ENCODE measurements at places on chromosomes 12 and 14.
A peak's percentile ranks its signal among the peaks of the same experiment; 100 is the strongest.

DNA sequence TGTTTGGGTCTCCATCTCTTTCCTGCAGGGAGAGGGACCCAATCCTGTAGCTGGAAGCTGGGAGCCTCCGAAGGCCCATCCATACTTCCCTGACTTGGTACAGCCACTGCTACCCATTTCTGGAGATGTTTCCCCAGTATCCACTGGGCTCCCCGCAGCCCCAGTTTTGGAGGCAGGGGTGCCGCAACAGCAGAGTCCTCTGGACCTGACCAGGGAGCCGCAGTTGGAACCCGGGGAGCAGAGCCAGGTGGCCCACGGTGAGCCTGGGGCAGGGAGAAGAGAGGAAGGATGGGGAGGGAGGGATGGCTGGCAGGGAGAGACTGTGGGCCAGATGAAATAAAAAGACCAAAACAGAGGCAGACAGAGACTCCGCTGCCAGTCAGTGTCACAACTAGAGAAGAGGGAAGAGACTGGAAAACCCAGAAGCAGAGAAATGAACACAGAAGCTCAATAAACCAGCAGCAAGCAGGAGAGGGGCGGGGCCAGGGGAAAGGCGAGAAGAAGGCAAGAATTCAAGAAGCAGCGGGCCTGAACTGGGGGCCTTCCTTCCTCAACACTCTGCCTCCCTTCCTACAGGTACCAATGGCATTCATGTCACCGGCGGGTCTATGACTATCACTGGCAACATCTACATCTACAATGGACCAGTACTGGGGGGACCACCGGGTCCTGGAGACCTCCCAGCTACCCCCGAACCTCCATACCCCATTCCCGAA is 6.3 kb downstream of the LTBR start:
- no peak for DNase-seq

DNA sequence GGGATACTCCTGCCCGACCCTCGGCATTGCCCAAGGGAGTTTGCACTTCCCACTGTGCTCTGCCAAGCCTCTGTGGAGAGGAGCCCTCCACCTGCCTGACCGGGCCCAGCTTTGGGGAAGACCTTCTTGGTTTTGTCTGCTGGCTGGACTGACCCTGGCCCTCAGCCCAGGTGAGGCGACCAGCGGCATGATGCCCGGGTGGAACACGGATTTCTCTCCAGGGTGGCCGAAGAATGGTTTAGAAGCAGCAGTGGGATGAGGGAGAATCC is 15.6 kb downstream of the ZBTB42 start:
- no peak for DNase-seq

- no peak for DNase-seq
These were observed 881 bp upstream of the SOS2 start for GRCh38 chr14:50232276-50232642.

DNA sequence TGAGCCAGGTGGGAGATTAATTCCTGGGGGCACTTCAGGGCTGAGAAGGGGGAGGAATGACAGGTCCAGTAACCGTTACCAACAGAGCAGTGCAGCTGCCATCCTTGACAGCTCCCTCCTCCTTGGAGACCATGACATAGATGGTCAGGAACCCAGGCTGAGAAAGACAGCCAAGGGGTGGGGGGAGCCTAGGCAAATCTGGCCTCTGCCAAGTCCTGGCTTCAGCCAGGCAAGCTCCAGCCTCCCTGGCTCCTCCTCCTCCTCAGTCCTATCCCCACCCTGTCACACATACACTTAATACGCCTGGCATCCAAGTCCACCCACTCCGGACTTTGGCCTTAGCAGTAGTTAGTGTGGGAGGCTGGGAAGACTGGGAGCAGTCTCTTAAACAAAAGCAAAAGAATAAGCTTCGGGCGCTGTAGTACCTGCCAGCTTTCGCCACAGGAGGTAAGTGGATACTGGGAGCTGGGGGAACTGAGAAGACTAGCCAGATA is at the start of gene RDH5:
Gene RDH5 (plus strand): TSS at position 323 of the 494 bp plus-strand sequence. CDS start 792 bp downstream, outside the sequence.
- DNase-seq, result peak; percentile 65

GRCh38 chr12:59708064-59708463 is 112.2 kb downstream of the SLC16A7 start:
- peak; percentile 69 for DNase-seq

- peak; percentile 12 for DNase-seq
These were observed 34.2 kb downstream of the MOAP1 start for GRCh38 chr14:93150227-93151208.

- no peak for DNase-seq
These were observed 78.5 kb downstream of the MAP1LC3B2 start for GRCh38 chr12:116637589-116638150.

DNA sequence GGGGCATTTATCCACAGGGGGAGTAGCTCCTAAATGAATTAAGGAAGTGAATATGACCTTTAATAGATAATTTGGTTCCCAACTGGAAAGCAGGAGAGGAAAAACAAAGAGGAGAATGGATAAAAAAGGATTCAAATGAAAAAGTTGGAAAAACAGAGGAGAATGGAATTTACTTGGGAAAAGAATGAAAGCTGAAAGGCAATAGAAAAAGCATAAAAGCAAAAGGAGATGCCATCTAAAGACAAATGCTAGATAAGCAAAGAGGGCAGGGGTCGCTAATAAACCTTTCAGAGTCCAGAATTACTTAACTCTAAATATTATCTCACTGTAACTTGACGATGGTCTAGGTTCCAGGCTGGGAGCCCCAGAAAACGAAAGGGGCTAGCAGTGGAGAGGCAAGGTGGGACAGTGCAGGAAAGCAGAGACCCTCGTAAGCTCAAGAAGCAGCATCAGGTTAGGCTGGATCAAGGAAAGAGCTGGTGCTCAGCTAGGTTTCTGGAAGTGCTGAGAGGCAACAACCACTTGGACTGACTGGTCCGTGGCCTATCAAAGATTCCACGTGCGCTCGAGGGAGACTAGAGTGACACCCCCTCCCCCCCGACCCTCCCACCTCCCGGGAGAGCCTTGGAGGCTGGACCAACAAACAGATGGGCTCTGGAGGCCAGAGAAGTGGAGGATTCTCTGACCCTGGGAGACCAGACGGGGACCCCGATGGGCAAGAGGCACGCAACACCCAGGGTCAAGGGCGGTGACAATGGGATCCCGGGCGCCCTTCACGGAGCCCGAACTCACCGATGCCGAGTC is 1.2 kb downstream of the SLC2A13 start:
- DNase-seq, result peak; percentile 3

GRCh38 chr14:58865514-58866281 is 227.9 kb downstream of the DACT1 start:
- peak; percentile 59 for DNase-seq

DNA sequence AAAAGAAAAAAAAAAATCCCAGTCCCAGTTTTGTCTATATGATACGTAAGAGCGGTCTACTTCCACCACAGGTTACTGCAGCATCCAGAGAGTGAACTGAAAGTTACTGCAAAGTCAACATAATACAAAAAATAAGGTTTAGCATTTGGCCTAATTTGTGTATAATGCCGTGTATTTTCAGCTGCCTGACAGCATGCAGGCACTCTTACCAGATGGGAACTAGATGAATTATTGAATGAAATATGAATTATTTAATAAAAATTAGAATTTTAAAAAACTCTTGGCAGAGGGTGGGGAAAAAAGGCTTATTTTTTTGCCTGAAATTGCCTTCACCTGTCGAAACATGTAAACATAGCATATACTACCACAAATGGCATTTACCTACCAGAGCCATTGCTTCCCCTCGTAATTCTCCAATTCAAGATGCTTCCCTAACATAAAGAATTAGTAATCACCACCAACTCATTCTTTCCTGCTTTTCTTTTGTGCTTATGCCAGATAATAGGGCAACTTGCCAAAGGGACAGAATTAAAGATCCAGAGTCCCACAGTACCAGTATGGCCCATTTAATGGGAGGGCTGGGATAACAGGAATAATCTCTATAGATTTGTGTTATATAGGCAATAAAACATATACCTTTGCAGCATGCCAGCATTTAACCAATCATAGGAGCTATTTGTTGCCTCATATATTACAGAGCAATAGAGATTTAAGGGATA is 31.1 kb downstream of the ATF7 start:
- DNase-seq, result no peak

- peak; percentile 77 for DNase-seq
These were observed 234.6 kb downstream of the PCNX1 start for GRCh38 chr14:71141701-71142374.

- DNase-seq, result no peak
These were observed 149.2 kb downstream of the EMP1 start for GRCh38 chr12:13345722-13346121.

GRCh38 chr14:59428581-59429012 is 36.6 kb downstream of the GPR135 start:
- peak; percentile 76 for DNase-seq

DNA sequence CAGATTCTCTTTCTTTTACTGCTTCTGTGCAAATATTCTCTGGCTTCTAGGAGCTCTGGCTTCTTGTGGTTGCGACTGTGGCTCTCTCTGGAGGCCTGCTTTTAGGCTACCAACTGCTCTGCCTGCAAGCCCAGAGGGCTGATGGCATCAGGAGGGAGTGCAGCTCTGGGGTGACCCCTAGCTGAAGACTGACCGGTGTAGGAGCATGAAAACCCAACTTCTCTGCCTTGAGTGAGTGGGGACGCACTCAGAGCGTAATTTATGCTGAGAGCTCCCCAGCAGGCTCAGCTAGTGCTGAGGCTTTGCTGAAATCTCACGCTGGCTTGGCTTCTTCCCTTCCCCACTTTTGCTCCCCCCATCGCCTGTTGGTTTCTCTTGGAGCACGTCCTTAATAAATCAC is 29.9 kb upstream of the RBM19 start:
- no peak for DNase-seq

- no peak for DNase-seq
These were observed 427.2 kb downstream of the TMTC2 start for GRCh38 chr12:83113945-83114344.

DNA sequence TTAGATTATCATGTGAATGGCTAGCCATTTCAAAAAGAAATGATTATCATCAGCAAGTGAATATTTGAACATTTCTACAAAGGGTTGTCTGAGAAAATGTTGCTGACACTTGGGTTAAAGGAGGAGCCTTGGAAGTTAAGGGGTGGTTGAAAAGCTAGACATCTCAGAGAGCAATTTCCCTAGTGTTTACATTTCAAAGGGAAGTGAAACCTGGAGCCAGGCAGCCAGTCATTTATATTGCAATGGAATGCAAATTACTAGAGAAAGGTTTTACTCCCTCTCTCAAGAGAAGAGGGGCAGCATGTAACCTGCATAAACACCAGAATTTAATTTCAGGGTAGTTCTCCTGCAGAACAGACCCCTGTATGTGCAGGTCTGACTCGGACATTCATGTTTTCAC is 279.0 kb downstream of the SLC16A7 start:
- peak; percentile 24 for DNase-seq

GRCh38 chr12:71626098-71626497 is 37.5 kb downstream of the ZFC3H1 start:
- no peak for DNase-seq

- peak; percentile 72 for DNase-seq
These were observed 111.0 kb downstream of the SCARB1 start for GRCh38 chr12:124752437-124753227.

GRCh38 chr12:29961231-29961630 is 177.5 kb upstream of the TMTC1 start:
- DNase-seq, result peak; percentile 60

DNA sequence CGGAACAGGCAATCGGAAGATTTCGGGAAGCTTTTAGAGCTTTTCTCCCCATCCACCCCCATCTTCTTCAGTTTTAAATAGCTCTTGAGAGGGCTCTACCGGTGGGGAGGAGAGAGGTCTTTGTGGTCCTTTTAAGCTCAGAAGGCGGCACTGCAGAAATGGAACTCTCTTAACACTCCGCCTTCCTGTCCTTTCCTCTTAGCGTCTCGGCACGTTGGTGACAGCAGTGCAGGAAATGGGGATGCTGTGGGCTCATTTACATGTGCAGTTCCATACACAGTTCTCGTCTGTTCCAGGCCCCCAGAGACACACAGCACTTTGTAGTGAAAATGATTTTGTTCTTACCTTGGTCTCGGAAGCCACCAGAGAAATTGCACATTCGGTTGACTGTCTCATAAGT is 50.4 kb upstream of the RIN3 start:
- no peak for DNase-seq

DNA sequence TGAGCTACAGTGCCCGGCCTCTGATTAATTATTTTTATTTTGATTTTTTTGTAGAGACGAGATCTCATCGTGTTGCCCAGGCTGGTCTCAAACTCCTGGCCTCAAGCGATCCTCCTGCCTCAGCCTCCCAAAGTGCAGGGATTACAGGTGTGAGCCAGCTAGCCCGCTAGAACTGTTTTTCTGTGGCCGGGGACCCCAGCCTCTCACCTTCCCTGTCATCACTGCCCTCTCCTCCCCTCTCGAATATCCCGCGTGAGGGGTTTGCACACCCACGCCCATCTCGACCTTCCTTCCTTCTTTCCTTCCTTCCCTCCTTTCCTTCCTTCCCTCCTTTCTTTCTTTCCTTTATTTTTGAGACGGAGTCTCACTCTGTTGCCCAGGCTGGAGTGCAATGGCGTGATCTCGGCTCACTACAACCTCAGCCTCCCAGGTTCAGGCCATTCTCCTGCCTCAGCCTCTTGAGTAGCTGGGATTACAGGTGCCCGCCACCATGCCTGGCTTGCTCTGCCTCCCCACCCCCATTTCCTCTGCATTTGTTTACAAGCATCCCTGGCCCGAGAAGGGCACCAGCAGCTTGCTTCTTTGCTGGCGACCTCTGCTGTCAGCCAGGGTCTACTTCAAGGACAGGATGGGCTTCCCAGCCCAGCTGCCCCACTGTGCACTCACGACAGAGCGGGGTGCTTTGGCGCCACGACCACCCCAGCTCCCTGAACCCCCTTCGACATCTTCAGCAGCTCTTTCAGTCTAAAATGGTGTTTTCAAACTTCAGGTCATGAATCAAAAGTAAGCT is 4.3 kb upstream of the TRAF3 start:
- DNase-seq, result peak; percentile 12

GRCh38 chr12:119660076-119660475 is 7.9 kb upstream of the PRKAB1 start:
- DNase-seq, result no peak

GRCh38 chr14:103880348-103881267 is 33.2 kb upstream of the PPP1R13B start:
- DNase-seq, result peak; percentile 56

- no peak for DNase-seq
These were observed 22.5 kb downstream of the MAP3K12 start for GRCh38 chr12:53476769-53477209.

- DNase-seq, result no peak
These were observed 821.1 kb upstream of the FLRT2 start for GRCh38 chr14:84708865-84709264.

GRCh38 chr14:75301666-75302325 is 23.2 kb downstream of the FOS start:
- DNase-seq, result peak; percentile 65
